HS-5 (cell line): ENCODE measurements at places on chromosomes 7 and 10.

DNA sequence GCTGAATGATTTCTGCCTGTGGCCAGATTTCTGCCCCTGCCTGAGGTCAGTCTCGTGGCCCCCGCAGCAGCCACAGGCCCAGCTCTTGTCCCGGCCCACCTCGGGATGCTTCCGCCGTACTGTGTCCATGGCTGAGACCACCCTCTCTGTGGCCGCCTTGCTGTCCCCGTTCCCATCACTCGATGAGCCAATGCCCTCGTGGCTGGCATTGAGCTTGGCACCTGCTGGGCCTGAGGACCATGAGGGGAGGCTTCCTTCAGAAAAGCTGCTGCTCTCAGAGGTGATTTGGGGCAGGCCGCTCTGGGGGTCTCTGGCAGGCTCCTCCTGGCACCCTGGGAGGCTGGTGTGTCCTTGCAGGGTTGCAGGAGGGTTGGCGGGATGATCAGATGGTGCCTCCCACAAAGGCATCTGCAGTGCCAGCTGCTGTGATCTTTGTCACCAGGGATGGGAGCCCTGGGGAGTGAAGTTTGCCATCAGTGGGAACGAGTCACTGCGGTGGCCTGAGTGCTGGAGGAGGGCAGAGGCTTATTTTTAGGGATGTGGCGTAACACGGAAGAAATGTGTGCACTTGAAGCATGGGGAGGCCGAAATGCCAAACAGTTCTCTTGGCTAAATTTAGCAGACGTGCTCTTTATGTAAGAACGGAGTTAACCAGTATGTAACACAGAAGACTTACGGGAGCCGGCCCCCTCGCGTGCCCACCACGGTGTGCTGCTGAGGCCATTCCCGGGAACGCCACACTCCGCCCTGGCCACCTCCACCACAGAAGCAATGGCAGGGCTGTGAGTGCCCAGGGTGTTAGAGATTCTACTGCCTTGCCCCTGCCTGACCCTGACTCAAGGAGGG lies 47.7 kb downstream of the VIPR2 start:
- no peak for DNase-seq

- DNase-seq = no peak
Observed at GRCh38 chr10:18137111-18137510, 3.1 kb upstream of the CACNB2 start.

DNA sequence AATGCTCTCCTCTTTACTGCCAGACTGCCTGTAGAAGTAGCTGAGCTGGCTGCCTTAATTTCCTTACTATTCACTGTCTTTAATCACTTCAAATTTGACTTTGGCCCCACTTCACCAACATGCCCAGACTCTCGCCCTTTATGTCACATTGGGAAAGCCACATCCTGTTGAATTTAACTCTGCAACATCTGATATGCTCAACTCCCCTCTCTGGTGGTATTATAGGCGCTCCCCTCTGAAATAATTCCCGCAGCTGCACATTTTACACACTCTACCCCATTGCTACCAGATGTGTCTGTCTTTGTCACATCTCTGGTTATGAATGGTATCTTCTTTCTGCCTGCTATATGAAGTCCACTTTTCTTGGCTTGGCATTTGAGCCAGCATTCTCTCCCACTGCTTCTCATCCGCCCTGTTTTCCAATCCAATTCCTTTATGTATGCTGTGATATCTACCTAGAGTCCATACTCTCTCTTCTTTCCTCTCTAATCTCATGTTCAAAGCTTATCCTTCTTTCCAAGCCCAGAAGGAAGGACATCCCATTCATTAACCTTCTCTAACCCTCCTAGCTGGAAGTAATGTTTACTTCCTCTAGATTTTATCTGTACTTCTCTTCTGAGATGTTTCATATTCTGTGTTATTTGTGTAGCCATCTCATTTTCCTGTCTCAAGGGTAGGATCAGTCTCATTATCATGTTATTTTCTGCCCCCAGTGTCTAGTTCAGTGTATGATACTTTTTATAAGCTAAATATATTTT lies 134.5 kb downstream of the ST7 start:
- no peak for DNase-seq

DNA sequence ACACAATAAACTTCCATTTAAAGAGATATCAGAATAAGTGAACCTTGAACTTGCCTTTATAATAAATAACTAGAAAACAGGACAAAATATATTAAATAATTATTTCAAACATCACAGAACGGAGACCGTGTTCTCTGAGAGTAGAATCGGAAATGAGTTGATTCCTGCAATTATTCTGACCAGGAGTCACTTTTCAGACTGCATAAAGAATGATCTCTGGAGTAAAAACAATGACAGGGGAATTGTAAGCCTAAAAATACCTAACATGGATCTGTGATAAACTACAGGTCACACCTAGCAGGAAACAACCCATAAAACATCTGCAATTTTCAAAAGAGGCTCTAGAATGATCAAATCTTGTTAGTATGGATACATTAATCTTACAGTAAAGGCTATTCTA lies 577.5 kb upstream of the SORCS1 start:
- no peak for DNase-seq

DNA sequence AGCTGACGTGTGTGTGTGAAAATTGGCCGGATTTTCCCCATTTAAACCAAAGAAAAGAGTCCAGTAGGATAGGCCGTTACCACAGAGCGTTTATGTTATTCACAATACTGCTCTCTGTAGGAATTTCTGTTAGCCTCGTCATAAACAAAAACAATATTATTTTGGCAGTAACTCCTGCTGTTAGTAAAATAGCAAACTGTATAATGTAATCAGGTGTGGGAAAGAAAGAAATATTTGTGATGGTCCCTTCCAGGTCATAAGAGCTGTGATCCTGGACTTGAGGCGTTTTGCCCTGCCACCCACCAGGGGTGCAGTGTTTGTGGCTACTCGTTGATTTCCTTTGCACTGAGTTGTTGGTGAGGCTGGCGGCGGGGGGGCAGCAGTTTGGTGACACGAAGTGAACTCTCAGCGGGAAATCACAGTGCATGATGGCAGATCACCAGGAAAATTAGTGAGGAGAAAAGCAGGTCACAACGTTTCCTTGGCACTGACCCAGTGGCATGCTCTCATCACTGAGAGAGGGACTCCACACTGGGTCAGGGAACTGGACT lies 2.8 kb downstream of the EEPD1 start:
- no peak for DNase-seq

DNA sequence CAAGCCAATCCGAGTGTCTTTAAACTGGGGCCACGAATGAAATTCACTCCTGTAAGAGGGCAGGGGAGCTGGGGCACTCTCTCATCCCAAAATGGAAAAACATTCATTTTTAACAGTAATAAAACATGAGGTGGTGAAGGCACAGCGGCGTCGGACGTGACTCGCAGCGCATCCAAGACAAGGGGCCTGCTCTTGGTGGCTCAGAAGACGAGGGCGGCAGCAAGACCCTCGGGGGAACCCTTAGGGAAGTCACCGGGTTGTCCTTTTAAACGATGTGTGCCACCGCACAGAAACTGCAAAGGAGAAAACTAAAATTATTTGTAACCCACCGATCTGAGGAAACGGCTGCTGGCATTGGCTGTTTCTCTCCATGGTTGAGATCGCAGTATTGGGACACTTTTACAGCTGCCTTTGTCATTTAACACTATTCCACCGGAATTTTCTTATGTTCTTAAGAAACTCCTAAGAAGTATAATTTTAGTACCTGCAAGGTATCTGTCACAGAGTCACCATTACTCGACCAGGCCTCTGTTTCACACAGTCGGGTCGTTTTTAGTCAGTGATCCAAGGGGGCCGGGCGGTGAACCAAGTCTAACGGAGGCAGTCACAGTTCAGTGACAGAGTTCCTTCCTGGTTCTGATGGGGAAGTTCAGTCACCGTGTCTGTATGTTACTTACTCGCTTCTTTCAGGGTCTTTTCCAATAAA lies 159.3 kb downstream of the PTPRN2 start:
- no peak for DNase-seq
